NCI-H226 (cell line): ENCODE measurements at places on chromosomes 7 and 10.
A peak's percentile ranks its signal among the peaks of the same experiment; 100 is the strongest.

DNA sequence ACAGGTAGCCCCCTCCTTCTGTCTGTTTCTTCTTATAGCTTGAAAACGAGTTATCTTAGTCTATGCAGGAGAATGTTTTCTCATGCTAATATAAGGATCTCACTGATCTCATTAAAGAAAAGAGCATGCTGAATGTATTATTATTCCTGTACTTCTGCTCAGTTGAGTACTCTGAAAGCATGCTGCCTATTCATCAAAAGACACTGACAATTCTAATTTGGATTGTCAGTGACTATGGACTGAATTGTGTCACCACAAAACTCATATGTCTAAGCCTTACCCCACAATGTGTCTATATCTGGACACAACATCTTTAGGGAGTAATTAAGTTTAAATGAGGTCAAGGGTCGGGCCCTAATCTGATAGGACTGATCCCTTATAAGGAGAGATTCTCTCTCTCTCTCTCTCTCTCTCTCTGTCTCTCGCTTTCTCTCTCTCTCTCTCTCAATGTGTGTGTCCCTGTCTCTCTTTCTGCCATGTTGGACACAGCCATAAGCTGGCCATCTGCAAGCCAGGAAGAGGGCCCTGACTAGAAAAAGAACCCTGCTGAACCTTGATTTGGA, 98.4 kb downstream of the GNAT3 start:
- no peak for DNase-seq

DNA sequence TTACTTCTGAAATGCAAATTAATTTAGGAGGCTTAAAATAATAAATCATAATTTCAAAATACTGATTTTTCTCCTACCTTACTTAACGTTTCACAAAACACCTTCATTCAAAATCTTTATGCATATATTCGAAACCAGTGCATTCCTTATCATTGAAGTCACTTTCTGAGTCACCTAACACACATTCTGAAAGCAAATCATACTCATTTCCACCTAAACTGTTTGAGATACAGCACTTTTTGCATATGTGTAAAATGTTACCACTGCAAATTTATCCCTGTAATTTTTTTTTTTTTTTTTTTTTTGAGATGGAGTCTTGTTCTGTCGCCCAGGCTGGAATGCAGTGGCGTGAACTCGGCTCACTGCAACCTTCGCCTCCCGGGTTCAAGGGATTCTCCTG, 15.7 kb downstream of the PPP3CB start:
- peak; percentile 67 for DNase-seq

GRCh38 chr7:80225361-80225760, 90.7 kb downstream of the GNAI1 start:
- DNase-seq, result peak; percentile 26

GRCh38 chr10:1608851-1609647, 128.3 kb downstream of the ADARB2 start:
- DNase-seq, result no peak

- no peak for DNase-seq
These were observed 287.2 kb downstream of the CAMK1D start for GRCh38 chr10:12636571-12636970.

DNA sequence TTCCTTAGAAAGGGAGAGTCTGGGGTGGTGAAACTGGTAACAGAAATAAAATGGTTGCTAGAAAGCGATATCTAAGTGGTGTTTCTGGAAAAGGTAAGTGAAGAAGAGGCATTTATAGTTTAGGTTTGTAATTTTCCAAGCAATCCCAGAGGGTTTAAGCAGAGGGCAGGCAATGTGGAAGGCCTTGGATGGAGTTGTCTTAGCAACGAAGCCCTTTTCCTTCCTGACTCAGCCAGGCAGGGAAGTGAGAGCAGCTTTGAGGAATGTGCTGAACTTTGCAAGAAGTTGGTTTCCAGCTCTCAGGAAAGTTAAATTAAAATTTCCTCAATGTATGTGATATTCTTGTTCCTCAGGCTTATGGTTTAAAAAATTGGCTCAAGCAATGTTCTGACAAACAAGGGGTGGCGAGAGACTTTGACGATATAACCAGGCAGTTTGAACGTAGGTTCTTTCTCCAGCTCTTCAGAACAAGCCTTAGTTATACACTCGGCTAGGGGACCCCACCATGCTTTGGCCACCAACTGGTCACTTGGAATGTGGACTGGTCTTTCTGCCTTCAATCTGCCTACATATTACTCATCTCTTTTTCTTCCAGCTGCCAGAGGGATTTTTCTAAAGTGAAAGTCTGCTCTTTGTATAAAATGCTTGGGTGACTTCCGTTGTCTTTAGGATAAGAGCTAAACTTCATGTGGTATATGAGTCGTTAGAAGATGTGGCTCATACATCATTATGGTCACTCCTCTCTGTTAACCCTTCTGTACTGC, 66.9 kb upstream of the SLC25A13 start:
- peak; percentile 84 for DNase-seq

- DNase-seq, result no peak
These were observed 61.2 kb downstream of the KLF6 start for GRCh38 chr10:3723766-3724165.

DNA sequence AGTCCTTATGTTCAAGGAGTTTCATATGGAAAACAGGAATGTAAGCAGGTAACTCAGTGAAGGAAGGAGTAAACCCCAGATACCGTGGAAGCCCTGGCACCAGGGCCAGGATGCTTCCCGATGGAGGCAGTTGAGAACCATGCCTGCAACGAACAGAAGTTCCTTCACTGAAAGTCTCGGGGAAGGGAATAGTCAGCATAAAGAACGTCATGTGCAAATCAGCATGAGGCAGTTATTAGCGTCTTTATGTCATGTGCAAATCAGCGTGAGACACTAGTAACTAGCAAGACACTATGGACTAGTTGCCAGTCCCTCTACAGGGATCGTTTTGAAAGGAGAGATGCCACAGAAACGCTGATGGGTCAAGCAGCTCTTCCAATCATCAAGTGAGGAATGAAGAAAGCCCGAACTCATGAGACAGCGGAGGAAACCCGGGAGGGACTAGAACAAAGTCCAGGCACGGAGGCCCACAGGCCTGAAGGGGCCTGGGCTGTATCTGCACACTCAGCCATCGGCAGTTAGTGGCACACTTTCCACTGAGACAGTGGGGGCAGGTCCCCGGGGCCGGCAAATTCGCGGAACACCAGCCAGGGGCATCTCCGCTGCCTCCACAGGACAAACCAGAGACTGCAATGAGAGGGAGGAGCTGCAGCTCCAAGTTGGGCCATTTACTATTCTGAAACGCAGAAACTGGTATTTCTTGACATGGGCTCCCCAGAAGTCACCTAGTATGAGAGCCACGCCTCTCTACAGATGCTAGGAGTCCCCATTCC, 109.6 kb downstream of the SFMBT2 start:
- DNase-seq, result no peak

- peak; percentile 12 for DNase-seq
These were observed 45.4 kb upstream of the MBL2 start for GRCh38 chr10:52818019-52818418.

DNA sequence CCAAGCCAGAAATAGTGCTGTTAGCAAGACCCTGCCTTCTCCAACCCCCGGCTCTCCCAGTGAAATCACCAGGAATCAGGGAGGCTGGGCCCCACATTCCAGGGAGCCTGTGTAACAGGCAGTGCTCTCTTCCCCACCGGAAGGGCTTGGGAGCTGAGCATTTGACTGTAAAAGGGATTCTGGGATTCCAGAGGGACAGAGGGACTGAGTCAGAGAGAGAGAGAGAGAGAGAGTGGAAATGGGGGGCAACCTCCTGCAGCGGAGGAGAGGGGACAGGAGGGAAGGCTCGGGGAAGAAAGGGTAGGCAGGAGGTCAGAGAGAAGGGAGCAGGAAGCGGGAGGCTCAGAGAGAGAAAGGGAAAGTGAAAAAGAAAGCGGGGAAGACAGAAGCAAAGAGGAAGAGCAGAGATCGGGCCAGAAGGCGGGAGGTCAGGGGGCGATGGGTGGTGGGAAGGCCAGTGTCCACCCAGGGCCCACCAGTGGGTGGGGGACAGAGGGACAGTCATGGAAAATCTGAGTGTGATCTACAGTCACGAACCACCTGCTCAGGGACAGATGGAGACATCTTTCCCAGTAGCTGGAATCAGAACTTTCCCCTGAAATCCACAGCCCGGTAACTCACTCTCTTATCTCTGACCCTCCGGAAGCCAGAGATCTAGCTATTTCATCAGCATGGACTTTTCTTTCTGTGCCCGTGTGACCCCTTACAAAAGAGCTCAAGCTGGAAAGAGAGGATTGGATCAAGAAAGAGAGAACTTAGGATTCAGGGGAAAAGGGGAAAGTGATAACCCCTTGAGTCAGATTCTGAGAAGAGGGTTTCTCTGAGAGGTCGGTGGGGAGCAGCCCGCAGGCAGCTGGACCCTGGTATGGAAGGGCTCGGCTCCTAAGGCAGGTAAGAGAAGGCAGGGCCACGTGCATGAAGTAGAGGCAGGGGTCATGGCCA, 4.6 kb upstream of the SERPINE1 start:
- peak; percentile 99 for DNase-seq

DNA sequence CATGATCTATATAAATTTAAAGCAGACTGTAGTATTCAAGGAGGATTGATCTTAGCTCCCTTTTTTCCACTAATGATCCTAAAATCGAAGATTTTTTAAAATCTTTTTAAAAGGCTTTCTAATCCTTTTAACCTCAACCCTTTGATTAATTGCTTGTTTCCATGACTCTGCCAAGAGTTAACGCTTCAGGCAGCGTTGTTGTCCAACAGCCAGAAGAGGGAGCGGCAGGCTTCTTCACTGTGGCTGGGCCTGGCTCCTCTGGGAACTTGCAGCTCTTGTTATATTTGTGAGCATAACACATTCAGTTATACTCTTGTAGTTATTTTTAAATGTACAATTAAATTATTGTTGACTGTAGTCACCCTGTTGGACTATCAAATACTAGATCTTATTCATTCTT, 26.3 kb downstream of the CRCP start:
- DNase-seq, result peak; percentile 43

GRCh38 chr7:44791278-44792219, 4.9 kb upstream of the PPIA start:
- DNase-seq, result peak; percentile 69

DNA sequence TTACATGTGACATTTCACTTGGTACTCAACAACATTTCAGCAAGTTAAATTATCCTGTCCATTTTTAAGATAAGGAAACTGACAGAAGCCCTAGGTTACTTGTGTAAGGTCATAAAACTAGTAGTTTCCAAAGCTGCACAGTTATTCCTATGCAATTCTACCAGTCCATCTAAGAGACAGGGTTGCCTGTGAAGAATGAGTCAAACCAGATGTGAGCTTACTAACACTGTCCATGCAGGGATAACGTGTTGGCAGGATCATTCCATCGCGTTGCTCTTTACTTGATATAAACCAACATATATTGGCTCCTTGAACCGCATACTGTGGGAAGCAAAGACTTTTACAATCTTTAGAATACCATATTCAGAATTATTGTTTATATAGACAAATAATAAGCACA, 280.9 kb upstream of the HGF start:
- peak; percentile 16 for DNase-seq

DNA sequence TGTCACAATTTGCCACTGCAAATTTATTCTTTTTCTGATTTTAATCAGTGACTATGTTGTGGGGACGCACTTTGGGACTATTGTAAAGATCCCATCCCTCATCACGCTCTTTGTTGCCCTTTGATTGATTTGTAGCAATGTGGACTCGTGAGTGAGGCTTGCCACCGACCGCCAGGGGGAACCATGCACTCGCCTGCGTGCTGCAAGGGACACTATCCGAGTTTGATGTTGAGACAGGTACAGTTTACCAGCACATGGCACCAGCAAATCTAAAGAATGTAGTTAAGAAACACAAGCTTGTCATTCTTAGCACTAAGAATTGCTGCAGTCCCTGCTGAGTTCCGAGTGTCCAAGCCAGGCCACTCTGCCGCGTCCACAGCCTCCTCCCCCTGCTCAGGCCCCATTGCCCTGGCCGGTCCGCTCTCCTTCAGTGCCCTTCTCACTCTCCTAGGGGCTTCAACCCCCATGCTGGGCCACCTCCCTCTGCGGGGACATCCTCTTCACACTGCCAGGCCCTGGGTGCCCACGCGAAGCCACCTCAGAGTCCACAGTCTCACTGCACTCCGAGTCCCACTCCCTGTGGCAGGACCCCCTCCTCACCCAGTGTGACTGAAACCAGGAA, 2.0 kb upstream of the SFTPA2 start:
- peak; percentile 22 for DNase-seq

GRCh38 chr10:34524369-34525091, 290.6 kb downstream of the PARD3 start:
- no peak for DNase-seq

- DNase-seq, result no peak
These were observed 24.1 kb downstream of the AGAP3 start for GRCh38 chr7:151110236-151110940.

- no peak for DNase-seq
These were observed 171.7 kb upstream of the FRMD4A start for GRCh38 chr10:14502431-14502830.

DNA sequence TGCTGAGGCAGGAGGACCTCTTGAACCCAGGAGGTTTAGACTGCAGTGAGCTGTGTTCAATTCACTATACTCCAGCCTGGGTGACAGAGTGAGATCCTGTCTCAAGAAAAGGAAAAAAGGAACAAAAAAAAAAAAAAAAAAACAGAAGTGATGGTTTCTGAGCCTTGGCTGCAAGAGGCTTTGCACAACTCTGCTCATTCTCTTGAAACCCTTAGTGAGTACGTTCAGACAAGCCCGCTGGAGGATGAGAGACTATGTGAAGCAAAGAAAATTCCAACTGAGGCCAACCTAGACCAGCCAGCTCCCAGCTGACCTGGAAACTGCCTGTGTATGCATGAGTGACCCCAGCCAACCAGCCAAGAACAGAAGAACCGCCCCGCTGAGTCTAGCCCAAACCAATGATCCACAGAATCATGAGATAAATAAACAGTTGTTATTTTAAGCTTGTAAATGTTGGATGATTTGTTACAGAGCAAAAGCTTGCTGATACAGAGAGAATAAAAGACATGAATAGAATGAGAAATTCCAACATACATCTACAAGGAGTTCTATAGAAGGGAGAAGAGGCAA, 50.6 kb upstream of the FZD9 start:
- no peak for DNase-seq

DNA sequence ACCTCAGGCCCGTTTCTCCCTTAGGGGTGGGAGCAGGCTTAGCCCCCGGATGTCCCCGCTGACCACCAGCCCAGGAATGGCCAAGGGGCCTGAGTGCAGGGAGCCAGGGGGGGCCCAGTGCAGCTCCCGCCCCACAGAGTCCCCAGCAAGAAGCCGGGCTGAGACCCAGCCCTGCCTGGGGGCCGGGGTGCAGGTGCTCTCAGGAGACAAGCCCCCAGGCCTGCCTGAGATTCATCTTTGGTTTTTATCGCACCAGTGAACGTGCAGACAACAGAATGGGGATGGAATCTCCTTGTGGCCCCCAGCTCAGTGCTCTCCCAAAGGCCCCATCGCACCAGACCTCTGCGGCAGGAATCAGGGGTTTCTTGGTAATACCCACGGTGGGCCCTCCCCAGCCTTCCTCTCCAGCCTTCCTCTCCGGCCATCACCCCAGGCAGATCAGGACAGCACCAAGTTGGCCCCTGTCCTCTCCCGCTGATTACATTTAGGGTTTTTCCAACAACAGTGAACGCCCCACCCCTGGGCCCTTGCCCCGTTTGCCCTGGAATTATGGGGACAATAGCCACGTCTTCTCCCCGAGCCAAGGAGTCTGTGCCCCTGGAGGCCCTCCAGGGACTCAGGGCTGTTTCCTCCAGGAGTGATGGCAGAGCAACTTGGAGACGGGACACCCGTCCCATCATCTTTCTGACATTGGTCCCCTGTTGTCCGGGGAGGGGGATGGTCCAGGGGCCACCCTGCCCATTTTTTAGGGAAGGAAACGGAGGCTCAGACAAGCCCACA, 22.4 kb downstream of the ADAP1 start:
- DNase-seq, result no peak
